ENCODE measurements at places on chromosomes 6 and 20. TPM values are rescaled to one million over a fixed set of nuclear protein-coding genes. Genes with fewer than 3 reads are reported as not detected.

GRCh38 chr6:137227871-137228302 lies 8.7 kb upstream of the IFNGR1 start:
- ATAC-seq: no peak

SLC16A10 gene
- total RNA-seq: 6.8 TPM

- ATAC-seq: no peak
These were observed 136.1 kb upstream of the NOX3 start for GRCh38 chr6:155591741-155592140.

DNA sequence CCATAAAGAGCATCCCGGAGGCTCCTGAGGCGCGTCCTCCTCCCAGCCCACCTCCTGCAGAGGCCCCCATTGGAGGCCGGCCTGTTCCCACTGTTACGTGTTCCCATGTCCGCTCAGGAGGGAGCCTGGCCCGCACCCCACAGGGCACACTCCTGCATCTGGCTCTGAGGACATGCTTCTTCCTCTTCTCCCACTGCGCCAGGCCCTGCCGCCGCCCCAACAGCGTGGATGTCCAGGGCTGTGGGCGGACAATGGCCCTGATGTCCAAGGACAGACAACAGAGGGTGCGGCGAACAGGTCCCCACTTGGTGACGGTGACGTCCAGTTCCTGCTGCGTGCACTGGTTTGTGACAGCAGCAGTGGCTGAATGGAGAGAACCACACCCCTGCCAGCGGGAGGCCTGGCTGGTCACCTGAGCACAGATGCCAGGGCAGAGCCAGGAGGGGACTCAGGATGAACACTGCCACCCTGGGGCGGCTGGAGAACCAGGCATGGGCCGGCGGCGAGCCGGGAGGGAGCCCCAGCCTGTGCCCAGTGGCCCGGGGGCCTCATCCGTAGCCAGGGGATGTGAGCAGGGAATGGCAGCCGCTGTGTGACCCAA lies 26.6 kb downstream of the FRMD1 start:
- ATAC-seq: no peak

GRCh38 chr6:103273048-103273447 lies 1586.7 kb downstream of the HACE1 start:
- ATAC-seq: peak; percentile 77

- no peak for ATAC-seq
These were observed 413.0 kb upstream of the RUNX2 start for GRCh38 chr6:44915111-44915510.

GRCh38 chr6:128465368-128466343 lies 54.7 kb downstream of the PTPRK start:
- ATAC-seq: no peak

DNA sequence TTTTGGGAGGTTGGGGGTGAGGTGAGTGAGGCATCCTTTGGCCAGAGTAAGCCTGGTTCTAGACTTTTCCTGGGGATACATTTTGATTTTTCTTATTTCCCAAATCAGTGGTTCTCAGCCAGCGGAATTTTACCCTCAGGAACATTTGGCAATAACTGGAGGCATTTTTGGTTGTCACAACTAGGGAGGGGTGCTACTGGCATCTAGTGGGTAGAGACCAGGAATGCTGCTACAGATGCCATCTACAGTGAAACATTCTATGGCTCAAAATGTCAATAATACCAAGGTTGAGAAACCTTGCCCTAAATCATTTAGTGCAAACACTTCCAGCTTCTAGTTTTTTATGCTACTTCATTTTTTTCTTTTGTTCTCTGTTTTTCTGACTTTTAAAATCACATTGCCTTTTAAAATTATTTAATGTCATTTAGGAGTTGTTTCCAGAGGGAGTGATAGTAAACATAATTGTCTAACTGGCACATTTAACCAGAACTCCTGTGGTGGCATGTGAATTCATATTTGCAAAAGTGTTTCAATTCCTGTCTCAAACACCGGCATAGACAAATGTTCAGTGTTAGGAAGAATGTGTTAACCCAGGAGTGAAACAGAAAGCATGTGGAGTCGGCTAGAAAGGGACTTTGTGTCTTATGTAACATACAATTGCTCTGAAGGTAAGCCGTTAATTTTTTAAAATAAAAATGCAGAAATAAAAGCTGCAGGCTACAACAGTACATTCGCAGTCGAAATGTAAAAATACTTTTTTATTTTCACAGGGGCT lies 59.0 kb downstream of the QRSL1 start:
- no peak for ATAC-seq

- peak; percentile 46 for ATAC-seq
These were observed 4.3 kb downstream of the GABBR1 start for GRCh38 chr6:29628419-29629281.

GRCh38 chr6:21987501-21987957 lies 309.3 kb downstream of the PRL start:
- peak; percentile 95 for ATAC-seq

AKAP12 gene
- total RNA-seq: 78.5 TPM

DNA sequence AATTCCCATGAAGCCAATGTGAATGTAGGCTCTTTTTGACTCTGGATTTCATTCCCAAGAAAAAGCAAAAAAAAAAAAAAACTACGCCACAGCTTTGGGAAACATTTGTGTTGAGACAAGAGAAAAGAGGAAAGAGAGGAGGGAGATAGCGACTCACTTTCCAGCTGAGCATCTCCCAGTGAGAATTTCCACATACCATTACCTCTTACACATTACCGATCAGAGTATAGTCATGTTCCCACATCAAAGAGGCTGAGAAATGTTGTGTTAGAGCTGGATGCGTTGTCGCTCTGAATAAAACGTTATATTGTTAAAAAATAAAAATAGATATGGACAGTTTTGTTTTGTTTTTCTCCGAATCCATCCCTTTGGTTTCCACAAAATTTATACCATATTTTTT lies 1019.3 kb upstream of the ADGRB3 start:
- ATAC-seq: no peak

CST7 gene
- total RNA-seq: not detected

GRCh38 chr6:44309092-44309491 lies 4.1 kb downstream of the AARS2 start:
- ATAC-seq: no peak

DNA sequence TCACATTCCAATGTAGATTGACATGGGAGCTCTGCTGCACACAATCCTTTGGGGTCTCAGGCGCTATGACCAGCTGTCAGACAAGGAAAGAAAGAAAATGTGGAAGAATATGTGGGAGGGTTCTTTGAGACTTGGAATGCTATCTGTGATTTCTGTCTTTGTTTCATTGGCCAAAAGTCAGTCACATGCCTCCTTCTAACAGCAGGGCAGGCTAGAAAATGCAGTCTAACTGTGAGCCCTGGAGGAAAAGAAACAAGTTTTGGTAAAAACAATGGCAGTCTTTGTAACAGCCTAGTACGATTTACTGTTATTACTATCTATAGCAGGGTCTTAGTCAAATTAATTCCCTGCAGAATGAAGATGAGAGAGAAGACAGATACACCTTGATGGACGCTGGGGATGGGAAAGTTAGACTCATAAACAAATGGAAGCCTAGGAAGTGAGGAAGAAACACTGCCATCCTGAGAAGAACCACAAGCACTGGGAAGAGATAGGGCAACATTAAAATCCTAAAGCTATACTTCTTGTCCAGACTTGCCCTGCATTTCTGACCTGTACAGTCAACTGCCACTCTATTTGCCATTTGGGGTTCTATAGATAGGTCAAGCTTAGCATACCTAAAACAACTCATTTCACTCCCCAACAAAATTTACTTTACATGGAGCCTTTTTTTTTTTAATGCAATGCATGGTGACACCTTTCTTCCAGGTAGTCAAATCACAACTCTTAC lies 833.0 kb downstream of the KIF16B start:
- ATAC-seq: no peak

GRCh38 chr6:156082012-156082411 lies 626.4 kb upstream of the NOX3 start:
- peak; percentile 72 for ATAC-seq

NFATC2 gene
- 0.55 TPM for total RNA-seq

- ATAC-seq: no peak
These were observed 11.4 kb upstream of the TAF8 start for GRCh38 chr6:42038811-42039408.

DNA sequence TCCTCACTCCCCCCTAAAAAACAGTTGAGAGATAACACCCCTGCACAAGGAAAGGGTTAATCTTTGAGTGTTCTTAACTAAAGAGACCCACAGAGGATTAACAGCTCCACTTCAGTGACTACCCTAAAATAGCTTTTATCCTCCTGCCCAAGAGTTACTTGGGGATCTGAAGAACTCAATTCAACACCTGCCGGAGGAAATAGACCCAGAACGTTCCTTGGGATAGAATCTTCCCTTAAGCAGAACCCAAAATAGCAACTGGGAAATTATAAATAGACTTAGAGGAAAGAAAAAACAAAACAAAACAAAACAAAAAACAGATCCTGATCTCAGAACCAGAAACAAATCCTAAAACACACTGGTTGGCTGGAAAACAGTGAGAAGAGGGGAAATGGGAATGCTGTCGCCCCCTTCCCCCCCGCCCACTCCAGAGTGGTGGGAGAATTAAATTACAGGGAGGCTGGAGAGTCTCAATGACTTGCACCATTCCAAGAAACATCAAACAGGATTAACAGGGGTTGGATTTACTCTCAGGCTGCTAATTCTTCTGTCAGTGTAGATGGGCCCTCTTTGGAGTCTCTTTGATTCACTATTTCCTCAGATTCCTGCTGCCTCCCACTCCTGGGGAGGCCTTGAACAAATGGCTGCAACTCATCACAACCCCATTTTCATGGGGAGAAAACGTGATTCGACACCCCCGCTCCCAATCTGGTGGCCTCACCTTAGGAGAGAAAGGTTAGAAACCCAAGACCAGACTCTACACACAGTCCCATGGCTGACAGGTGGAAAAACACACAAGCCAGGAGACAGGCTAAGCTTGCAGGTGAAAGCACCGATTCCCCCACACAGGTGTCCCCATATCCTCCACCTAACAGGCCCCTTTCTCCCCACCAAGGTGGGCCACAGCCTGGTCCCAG lies 1.4 kb downstream of the PLAGL2 start:
- no peak for ATAC-seq

Data from motor neuron (in vitro differentiated cells).